ENCODE measurements at places on chromosomes 6 and 20.

DNA sequence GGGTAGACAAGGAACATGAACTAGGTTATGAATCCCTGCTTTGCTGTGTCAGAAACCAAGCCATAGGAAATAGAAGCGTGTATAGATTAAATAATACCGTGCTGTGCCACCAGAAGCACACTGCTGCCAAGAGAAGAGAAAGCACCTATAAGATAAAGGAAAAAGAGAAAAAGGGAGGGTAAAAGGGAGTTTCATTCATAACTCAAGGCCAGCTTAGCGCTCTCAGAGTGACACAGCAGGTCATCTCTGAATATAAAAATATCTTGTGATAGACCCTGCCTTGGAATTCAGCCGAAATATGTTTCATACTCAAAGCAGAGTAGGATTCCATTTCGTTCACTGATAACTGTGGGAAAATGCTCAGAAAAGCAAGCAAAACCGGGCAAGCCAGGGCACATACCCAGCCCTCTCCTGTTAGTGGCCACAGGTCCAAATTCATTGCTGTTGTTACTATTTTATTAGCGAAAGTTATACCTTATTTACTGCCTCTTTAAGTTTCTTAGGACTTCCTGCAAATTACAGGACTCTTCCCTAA is 8.7 kb downstream of the JAG1 start:
- no peak for DNase-seq

DNA sequence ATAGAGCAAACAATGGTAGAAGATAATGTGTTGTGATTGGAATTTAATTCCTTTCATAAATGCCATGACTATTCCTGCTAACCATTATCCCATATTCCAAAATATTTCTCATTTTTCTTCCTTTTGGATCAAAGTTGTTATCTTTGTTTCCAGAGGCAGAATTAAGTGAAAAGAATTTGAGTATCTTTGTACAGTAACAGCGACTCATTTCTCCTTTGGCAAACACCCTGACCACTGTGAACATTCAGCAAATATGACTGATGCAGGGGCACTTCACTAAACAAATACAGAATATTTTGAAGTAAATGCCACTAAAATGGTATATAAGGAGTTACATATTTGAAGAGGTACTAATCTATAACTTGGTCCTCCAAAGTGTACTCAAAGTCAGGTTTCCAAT is 105.0 kb upstream of the LAMP5 start:
- DNase-seq, result no peak

GRCh38 chr20:17796091-17796563 is 96.4 kb downstream of the BANF2 start:
- no peak for DNase-seq

- no peak for DNase-seq
Measured at GRCh38 chr6:35309611-35310264, 12.1 kb downstream of the DEF6 start.

- no peak for DNase-seq
Measured at GRCh38 chr6:33384581-33385020, 7.0 kb upstream of the KIFC1 start.

DNA sequence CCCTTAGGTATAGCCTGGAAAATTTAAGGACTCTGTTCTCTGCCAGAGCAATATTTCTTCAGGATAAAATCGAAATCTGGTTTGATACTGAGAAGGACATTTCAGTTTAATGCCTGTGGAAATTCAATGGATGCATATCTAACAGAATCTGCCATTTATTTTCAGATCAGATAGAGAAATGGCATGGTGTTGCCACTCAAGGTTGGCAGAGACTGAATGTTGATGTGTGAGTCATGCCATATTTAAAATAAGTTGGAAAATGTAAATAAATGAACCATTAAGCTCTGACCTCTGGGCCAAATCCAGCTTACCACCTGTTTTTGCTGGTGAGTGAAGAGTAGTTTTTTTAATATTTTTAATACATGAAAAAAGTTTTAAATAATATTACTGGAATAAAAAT is 594.6 kb downstream of the DOK5 start:
- no peak for DNase-seq

- no peak for DNase-seq
Measured at GRCh38 chr6:73263570-73263909, 544 bp upstream of the KHDC1 start.

- DNase-seq, result no peak
Measured at GRCh38 chr6:107632381-107633136, 142.6 kb downstream of the SOBP start.

DNA sequence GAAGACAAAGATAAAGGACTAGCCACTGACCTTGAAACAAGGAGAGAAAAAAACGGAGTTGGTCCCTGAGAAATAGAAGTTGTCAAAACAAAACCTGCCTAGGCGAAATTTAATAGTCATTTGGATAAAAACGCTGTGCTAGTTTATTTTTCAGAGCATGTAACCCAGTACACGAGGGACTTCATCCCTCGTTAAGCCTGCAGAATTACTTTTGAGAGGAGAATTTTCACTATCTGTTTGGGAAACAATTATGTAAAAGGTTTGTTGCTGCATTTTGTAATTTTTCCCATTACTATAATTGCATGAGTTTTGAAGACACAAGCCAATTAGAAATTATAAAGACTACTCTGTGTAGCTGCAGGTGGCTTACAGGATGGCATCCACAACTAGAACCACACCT is 71.6 kb upstream of the MAP3K7 start:
- DNase-seq, result no peak

DNA sequence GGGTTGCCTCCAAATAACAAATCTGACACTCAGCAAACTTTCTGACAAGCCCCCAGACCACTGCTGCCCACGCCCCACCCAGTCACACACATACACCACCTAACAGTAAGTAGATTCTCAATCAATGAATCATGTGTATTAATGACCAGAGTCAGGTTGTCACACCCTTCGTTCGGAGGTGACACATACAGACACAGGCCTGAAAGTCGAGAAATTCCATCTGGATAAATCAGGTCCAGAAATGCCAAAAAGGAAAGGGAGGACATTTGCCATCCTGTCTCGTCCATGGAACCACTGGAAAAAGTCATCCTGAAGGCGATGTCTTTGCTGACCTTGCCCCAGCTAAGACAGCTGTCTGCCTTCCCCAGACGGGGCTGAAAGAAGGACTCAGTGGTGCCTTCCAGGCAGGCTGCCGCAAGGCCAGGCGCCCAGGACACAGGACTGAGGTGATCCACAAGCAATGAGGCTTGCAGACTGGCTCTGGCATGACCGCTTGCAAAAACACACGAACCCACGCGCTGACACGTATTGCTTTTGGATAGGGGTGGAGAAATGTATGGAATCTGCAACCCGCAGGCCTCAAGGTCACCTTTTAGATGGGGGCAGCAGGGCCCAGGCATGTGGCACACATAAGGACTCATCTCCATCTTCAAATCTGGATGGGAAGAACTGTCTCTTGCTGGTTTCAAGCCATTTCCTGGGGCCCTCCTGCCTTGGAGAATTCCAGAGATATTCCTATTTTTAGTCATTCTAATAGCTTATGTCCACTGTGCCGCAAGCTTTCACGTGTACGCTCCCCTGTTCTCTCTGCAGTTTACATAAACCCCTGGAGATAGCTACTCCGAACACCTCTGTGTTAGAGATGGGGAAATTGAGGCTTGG is 9.0 kb downstream of the NFATC2 start:
- DNase-seq, result no peak

GRCh38 chr6:161828355-161828754 is 554.5 kb upstream of the AGPAT4 start:
- DNase-seq, result no peak

DNA sequence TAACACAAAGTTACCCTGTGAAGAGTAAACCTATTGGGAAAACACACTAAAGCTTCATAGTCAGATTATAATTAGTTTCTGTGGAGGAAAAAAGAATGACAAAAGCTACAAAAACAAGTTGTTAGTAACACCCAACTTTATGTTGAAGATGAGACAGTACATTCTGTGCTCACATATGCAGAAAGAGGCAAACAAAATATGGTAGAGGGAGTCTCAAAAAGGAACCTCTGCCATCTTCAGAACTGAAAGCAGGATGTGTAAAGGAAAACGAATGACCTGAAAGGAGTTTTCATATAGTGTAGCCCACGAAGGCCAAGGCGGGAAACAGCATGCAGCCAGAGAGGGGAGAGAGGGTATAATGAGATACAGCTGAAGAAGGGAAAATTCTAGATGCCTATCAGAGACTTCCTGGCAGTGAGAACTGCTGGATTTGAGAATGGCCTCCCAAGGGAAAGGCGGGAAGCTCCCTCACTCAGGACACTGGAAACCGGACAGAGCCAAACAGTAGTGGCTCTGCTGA is 84.1 kb upstream of the HEY2 start:
- no peak for DNase-seq

DNA sequence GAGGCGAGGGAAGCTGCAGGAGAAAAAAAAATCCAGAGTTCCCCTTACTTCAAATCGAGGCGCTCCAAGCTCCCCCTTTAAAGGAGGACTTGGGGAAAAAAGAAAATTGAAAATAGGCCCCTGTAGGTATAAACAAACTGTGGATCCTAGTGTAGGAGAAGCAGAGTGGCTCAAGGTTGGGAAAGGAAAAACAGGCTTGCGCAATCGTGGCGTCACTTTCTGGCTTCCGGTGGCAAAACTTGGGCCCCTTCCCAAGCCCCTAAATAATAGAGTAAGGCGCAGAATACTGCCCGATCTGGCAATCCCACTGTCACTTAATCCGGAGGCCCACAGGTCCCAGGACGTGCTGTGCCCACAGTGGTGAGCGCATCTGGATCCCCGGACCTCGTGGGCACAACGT is 8.0 kb downstream of the PAX1 start:
- no peak for DNase-seq

GRCh38 chr6:161496941-161497340 is 223.1 kb upstream of the AGPAT4 start:
- DNase-seq, result no peak

DNA sequence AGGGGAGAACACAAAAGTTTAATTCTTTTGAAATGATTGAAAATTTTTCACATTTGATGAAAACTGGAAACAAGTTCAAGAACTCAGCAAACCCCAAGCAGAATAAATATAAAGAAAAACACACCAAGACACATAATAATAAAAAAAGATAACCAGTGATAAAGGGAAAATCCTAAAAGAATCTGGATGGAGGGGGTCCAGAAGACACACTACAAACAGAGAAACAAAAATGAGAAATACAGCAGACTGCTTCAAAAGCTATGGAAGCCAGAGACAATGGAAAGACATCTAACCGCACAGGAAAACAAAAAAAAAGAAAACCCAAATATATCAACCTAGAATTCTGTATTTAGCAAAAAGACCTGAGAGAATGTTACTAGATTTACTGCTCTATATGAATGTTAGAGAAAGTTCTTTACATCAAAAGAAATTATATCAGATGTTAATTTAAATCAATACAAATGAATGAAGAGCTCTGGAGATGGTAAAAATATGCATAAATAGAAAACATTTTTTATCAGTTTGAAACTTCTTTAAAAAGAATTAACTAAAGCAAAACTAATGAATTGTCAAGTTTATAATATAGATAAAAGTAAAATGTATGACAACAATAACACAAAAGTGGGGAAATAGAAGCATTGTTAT is 310.7 kb upstream of the PREP start:
- DNase-seq, result no peak

DNA sequence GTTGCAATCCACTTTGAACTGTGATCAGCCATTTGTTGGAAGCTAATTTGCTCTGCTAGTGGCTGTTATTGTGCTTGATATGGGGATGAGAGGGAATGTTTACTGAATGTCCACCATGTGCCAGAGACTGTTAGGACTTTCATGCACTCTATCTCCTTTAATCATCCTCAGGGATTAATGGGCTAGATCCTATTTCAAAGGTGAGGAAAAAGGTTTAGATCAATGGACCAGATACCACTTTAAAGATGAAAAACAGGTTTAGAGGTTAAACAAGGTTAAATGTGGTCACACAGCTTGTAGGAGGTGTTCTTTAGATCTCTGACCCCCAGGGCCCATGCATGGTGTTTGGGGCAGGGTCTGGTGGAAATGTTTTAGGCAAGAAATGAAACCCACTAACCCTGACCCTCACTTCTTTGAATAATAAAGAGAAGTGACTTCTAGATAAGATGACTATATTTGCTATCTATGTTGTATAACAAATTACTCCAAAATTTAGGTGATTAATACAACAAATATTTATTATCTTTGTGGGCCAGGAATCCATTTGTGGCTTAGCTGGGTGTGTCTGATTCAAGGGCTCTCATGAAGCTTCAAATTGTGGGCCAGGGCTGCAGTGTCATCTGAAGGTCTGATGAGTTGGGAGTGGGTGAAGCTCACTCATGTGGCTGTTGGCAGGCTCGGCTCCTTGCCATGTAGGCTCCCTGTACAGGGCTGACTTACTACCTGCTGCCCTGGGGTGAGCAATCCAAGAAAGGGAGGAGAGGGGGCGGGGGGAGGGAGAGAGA is 127.8 kb upstream of the FOXA2 start:
- DNase-seq, result no peak

DNA sequence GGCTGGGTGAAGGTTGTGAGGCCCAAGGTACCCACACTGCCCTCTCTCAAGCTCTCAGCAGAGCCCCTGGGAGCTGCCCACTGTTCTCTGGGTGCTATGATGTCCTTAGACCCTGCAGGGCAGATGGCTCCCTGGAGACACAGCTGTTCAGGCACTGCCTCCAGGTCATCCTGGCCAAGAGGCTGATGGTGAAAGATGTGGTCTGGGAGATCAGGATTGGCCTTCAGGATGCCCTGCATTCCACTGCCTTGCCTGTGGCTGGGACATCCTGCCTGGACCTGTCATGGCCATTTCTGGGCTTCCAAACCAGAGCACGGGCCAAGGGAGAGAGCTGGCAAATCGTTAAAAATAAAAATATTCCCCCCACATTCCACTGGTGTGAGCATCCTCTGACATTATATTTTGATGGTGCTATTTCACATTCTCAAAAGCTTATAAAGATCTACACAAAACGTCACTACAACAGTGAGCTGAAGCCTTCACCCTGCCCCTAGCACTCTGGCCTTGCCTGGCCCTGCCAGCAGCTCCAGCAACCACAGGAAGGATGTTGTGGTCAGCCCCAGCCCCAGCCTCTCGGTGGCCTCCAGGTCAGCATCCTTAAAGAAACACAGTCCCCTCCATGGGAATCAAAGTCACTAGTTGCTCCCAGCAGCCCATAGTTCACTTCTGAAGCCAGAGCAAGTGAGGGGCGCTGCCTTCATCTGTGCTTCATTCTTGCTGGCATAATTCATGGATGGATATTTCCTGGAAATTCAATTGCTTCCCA is 13.5 kb upstream of the KCNK16 start:
- no peak for DNase-seq

- DNase-seq, result no peak
Measured at GRCh38 chr6:10418361-10418861, 3.5 kb upstream of the TFAP2A start.

- no peak for DNase-seq
Measured at GRCh38 chr6:53015486-53015885, 20.4 kb upstream of the GSTA4 start.

DNA sequence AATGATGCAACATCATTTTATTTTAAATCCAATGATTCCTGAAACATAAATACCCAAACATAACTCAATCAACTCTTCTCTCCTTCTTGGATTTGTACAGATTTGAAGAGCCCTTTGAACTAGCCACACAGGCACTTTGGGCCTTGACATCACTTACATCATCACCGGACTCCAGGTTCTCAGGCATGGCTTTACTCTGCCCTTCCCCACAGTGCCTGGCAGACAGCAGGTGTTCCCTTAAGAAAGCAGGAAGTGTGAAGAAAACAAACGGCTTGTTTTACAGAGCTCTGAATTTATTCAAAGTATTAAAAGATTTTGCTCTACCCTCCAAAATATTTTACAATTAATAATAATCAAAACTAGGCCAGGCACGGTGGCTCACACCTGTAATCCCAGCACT is 54.8 kb upstream of the GCM1 start:
- DNase-seq, result no peak

GRCh38 chr6:166543603-166544295 is 42.7 kb downstream of the RAMACL start:
- no peak for DNase-seq

Data from stimulated activated CD4-positive, alpha-beta T cell treated with anti-CD3 and anti-CD28 coated beads, Interleukin-12 subunit alpha, Interleukin-12 subunit beta, amount 100 ng/mL, for 4 hours (primary cell).